Retinal pigment epithelial cell (primary cell): ENCODE measurements at places on chromosomes 3 and 15.

DNA sequence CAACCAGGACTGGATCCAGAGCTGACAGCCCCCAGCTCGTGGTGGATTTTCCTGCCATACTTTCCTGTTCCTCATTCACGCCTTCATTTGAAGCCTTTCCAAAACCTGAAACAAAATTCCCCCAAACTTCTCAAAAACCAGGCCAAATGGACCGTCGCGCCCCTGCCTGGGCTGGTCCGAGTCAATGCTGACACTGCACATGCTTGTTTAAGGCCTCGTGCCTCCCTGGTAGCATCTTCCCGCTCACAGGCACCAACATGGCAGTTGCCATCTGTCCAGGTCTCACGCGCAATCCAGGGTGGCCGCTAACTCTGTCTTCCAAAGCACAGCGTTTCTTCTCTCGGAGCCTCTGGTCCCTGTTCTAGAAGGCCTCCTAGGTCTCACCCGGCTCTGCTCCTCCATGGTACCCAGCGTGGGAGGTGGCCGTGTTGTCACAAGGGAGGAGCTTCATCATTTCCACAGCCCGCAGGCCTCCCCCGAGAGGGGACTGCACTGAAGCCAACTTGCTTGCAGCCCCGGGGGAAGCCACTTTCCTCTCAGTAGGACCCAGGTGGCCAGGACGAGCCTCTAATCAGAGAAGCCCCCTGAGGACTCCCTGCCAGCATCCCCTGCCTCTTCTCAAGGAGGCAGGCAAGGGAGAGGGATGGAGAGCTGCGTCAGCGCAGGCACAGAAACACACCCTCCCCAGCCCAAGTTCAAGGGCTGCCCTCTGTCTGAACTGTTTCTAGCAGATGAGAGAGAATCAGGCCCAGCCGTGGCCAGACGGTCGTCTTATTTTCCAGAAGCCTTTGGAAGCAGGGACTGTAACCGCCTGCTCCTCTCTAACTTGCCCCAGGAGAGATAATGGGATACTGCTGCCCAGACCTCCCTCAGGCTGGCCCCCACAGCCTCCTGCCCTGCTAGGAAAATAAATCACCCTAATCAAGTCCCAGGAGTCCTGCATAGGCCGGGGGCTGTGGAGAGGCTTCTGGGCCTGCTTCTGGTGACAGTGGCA, 152.8 kb upstream of the TLE3 start:
- no peak for DNase-seq

DNA sequence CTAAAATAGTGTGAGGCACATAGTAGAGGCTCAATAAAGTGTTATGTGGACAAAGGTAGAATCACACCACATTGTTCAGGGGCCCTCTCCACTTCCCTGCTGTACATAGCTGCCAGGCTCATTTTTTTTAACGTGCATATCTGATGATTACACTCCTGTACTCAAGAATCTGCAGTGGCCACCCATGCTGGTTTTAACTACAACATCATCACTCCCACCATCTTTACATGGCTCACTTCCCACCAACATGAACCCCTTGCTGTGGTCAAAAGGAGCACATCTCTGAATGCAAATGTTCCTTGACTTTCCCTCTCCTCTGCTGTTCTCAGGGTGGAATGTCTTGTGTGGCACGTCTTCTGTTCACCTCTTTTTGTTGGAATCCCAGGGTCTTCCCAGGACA, 76.7 kb downstream of the FEM1B start:
- no peak for DNase-seq

DNA sequence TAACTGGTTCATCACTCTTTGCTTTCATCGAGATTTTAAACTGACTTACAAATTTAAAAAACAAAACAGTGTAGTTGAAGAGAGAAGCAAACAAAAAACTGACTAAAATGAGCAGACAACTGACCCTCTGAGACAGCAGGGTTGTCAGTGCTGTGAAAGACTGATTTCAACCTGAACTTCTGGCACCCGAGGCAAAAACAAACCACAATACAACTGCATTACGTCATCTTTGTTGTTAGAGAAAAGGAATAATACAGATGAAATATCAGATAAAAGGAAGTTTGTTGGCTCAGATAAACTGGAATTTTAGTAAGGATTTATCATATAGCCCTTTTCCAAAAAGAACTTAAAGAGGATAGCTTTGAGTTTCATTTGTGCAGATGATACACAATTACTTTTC, 51.1 kb downstream of the PARP15 start:
- DNase-seq = no peak

GRCh38 chr3:141056751-141057171, 5.6 kb downstream of the SPSB4 start:
- no peak for DNase-seq

- DNase-seq = peak; percentile 86
Measured at GRCh38 chr3:187456250-187456649, 88.1 kb downstream of the RTP4 start.

DNA sequence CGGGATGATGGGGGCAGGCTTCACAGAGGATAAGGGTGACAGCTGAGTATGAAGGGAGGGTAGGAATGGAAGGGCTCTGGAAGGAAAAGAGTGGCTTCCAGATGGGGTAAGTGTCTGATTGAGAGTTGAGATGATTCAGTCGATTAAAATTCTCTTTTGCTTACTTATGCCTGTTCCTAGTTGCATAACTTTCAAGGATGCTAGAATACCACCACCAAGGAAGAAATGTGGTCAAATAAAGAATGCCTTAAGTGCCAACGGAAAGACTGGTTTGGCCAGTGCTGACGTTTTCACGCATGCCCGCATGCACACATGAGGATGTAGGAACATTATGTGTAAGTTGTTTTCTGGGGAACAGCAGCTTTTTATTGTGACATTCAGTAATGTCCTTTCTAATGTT, 263.4 kb upstream of the WNT5A start:
- DNase-seq = peak; percentile 13

GRCh38 chr15:83285979-83286553, 1.6 kb upstream of the BNC1 start:
- DNase-seq = no peak

DNA sequence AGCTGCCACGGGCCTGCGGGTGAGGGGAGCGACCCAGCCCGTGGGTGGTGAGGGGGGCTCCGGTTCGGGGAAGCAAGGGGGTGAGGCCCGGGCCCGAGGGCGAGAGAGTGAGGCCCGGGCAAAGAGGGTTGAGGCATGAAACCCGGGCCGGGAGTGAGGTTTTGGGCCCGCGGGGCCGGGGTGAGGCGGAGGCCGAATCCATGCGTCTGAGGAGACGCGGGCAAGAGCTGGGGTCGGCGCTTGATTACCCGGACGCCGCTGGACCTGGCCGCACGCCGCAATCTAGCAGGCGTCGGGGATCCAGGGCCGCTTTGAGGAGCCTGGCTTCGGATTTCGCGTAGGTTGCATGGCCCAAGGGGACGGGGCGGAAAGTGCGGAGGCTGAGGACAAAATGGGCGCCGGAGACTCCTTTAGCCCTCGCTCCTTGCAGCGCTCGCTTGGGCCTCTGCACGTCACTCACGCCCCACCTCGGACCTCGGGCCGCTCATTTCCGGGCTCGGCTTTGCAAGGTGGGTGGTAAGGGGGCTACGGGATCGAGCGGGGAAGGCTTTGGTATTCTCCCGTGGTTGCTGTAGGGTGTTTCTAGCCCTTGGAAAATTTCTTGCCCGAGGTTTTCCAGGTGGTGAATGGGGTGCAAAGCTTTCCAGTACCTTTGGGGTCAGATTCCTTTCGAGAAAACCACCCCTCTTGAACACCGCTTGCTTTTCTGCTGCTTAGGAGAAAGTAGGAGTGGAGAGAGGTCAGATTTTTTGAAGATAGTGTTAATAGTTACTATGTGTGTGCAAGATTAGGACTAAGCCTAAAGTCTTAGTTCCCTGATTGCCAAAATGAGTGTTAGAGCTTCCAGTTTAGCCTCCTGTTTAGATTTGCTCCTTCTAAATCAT, 827 bp downstream of the SLC25A36 start:
- no peak for DNase-seq

GRCh38 chr3:183033746-183034145, 53.4 kb upstream of the DCUN1D1 start:
- no peak for DNase-seq

GRCh38 chr3:54862526-54862925, 65.3 kb downstream of the LRTM1 start:
- no peak for DNase-seq

DNA sequence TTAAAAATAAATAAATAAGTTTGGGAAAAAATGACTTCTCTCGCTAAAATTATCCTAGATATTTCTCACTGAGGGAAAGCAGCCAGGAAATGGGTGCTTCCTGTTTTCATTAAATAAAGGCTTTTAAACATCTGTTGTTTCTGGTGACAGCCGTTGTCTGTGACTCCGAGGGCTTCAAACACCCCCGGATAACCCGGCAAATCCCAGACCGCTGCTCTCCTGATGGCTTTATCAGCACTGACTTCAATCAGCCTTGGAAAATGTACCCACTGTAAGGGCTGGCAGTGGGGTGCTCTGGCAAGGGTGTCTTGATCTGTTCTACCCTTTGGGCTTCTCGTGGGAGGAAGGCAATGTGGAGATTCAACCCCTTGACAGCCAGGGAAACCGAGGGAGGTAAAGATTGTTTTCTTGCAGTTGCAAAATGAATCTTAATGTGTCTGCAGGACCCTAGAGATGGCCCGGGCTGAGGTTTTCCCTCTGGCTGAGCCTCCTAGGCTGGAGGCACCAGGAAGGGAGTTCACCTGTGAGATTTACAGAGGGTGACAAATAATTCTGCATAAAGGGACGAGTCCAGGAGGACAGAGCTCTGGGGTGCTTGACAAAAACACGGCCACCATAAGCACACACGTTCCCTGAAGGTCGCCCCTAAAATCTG, 33.6 kb upstream of the SEC13 start:
- DNase-seq = no peak

DNA sequence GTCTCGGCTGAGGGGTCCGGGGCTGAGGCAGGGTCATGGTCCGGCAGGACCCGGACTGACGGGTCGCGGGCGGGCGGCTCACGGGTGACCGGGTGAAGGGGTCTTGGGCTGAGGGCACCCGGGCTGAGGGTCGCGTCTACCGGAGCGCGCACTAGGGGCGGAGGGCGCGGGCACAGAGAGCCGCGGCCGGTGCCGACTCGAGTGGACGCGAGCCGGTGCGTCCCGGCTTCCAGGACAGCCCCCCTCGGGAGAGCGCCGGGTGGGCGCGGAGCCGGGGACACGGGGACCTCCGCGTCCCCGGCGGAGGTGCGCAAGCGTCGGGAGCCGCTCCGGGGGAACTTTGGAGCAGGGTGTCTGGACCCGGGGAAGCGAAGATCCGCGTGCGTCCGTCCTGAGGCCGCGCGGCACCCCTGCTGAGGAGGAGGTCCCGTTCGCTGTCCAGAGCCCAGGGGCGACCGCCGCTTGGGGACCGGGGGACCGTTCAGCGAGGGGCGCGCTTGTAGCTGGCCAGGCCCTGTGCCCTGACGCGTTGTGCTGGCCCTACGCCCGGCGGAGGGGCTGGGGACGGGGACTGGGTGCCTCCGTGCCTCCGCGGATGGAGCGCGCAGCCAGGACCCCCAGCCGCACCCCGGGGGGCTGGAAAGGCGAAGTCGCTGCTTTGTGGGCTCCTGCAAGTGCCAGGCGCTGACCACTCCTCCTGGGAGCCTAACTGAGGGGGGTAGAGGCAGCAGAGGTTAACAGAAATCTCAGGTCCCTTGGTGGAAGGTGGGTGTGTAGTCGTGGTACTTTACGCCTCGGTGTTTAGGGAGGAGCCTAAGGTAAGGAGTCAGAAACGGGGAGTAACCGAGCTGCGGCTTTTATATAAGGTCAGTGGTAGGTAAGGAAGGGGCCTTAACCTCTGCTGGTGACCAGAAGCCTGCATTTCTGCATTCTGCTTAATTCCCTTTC, at the start of gene PPARG:
Gene PPARG (plus strand): TSS at position 889 of the 948 bp plus-strand sequence. CDS start 90,642 bp downstream, outside the sequence.
- DNase-seq = peak; percentile 35

- DNase-seq = no peak
Measured at GRCh38 chr3:102141928-102142239, 292.6 kb downstream of the NFKBIZ start.

- no peak for DNase-seq
Measured at GRCh38 chr3:33149342-33149741, 35.5 kb downstream of the CRTAP start.

DNA sequence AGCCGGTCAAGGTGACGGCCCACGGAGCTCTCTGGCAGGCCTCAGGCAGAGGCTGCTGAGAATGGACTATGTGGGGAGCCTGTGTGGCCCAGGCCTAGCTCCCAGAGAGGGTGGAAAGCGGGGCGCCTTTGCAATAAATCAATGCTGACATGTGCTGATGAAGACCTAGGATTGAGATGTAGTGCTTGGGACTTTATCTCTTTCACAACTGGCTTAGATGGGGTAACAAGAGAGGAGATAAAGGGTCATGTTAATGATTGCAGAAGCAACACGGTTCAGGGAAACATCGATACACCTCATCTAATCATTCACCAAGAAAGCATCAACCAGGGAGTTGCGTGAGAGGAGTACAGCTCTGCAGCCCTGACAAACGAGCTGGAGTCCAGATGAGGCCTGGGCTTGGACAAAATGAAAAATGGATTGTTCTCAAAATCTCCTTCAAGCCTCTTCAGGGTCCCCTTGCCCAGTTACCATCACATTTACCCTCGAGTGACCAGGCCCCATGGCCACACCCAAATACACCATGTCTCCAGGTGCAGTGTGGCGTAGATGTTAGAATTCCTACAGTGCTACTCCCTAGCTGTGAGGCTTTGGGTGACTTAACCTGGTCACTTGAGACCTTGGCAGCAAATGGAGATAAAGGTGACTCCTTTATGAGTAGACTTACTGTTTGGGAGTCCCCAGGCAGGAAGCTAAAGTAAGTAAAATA, 146.4 kb upstream of the LIPC start:
- DNase-seq = no peak

DNA sequence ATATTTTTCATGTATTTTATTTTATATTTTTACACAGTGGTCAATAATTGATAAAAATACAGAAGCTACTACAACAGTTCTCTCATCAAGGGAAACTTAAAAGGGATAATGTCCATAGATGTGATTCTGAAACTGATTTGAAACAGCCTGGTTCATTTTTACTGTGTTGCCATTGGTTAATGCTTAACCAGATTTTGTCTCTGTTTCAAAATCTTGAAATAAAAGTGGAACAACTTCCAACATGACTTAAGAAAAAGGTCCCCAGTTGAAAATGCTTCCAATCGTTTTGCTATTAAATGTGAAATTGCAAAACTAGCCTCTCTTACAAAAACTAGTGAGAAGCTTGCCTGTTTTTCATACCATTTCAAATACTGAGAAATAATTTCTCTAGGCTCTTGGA, 240.7 kb downstream of the LPP start:
- DNase-seq = no peak

DNA sequence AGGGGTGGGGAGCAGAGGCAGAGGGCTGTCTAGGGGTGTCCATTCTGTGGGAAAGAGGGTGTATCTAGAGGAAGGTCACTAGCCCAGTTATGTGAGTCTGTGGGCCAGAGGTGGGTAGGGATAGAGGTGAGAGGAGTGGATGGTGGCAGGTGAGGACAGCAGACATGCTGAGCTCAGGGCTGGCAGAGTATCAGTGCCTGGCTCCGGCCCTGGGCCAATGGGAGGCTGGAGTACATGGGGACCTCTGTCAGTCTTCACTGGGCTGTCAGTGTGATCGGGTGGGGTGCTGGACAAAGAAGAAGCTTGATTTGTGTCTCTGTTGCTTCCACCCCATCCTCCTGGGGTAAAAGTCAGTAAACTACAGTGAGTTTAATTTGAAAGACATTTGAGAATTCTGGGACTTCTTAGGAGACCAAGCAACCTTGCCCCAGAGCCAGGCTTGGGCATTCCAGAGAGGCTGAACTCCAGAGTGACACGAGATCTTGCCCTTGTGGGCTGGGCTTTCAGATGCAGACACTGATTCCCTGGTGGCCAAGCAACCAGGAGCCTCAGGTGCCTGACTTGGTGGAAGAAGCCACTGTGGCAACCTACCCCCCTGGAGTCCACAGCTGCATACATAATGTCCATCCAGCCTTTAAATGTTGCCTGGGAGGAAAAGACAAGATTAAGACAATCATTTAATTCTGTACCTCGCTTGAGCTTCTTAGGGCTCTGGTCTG, 60.7 kb downstream of the EXOG start:
- no peak for DNase-seq

- no peak for DNase-seq
Measured at GRCh38 chr3:27391796-27392195, 22.6 kb upstream of the NEK10 start.
